Fibroblast of villous mesenchyme (primary cell): ENCODE measurements at places on chromosomes 16 and 17. TPM values are rescaled to one million over a fixed set of nuclear protein-coding genes. Genes with fewer than 3 reads are reported as not detected.

The FADS6 gene
- not detected in 2 replicates for total RNA-seq

The HSD11B2 gene
- not detected in 2 replicates for total RNA-seq

DNA sequence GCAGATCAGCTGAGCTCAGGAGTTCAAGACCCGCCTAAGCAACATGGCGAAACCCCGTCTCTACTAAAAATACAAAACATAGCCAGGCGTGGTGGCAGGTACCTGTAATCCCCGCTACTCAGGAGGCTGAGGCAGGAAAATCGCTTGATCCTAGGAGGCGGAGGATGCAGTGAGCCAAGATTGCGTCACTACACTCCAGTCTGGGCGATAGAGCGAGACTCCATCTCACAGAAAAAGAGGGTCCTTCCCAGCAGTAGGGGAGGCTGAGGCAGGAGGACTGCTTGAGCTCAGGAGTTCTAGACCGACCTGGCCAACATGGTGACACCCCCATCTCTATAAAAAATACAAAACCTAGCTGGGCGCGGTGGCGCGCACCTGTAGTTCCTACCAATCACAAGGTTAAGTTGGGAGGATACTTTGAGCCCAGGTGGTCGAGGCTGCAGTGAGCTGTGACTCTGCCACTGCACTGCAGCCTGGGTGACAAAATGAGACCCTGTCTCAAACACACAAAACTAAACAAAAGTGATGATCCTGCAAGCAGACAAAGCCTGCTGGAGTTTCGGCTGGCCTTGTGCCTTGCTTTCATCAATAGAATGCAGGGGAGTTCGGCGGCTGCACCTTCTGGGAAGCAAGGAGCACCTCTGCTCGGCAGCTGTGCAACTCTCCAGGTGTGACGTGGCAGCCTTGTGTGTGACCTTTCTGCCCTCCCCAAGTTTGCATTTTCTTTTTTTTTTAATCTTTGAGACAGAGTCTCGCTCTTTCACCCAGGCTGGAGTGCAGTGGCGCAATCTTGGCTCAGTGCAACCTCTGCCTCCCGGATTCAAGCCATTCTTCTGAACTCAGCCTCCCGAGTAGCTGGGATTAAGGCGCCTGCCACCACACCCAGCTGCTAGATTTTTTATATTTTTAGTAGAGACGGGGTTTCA lies 12.4 kb upstream of the YWHAE start:
- DNase-seq: peak; percentile 47

- no peak for DNase-seq
These were observed 30.6 kb downstream of the MRPS23 start for GRCh38 chr17:57819285-57819684.

DNA sequence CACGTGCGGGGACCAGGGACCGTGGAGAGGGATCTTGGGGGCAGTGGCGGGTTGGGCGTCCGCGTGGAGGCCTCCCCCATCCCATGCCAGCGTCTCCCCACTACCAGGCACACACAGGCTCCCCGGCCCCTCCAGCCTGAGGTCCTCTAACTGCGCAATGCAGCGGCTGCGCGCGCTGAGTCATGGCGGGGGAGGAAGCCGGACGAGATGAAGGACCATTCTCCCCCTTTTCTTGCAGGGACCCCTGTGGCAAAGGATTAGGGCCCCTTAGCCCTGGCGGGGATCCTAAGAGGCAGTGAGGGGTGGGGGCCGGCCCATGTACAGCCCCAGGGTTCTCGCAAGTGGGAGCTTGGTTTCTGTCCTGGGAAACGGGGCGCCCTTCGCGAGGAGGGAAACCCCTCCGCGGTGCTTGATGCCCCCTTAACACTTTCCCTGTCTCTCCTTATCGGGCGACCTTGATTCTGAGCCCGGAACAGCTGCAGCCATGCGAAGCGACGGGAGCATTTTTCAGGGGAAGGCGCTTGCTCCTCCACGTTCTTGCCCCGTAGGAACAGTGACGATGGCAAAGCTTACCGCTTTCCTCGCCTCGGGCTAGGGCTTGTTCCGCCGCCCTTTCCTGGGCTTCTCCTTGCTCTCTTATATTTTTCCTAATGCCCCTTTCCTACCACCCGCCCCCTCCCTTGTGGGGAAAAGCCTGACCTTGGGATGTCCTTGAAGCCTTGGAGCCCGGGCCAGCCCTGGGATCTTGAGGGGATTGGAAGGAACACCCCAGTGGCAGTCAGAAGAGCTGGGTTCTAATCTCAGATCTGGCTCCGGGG lies 592 bp downstream of the ALDOA start:
- peak; percentile 79 for DNase-seq

DNA sequence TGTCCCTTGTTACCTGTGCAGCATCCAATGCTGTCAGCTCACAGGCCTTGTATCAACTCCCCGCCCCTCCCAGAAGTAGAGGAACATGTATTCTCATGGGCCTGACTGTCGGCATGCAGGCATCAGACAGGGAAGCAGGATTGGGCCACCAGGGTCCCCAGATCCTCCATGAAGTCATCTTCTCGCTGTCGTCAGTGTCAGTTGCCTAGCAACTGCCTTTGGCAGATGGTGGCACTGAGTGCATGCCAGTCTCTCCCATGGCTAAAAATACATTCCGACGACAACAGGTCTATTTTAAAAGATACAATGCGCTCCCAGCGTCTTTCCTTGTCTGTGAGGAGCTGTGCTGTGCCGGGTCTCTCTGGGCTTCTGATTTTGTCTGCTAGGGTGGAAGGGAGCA lies 36.8 kb upstream of the CES5A start:
- DNase-seq: no peak

DNA sequence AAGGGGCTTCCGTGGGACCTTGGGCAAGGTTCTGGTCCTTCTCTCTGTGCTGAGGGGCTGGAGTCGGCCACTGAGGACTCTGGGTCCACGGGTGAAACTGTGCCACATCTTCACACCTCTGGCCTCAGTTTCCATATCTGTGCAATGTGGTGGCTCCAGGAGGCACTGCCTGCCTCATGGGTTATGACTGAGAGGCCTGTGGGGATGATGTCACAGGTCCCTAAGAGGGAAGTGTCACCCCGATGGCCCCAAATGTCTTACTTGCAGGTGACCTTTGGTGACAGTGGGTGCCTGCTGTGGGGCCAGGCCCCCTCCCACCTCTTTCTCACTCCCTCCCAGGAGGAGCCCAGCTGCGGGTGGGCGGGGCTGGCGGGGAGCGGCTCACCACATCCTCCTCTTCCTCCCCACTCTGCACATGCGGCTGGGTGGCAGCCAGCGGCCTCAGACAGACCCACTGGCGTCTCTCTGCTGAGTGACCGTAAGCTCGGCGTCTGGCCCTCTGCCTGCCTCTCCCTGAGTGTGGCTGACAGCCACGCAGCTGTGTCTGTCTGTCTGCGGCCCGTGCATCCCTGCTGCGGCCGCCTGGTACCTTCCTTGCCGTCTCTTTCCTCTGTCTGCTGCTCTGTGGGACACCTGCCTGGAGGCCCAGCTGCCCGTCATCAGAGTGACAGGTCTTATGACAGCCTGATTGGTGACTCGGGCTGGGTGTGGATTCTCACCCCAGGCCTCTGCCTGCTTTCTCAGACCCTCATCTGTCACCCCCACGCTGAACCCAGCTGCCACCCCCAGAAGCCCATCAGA lies at the start of gene IL21R:
IL21R (plus strand) TSS at position 407 of the 801 bp plus-strand sequence. CDS start 27,898 bp downstream, outside the sequence.
- DNase-seq: no peak
